ENCODE measurements at places on chromosomes 7 and 10.

GRCh38 chr7:23490357-23491135 lies 20.3 kb upstream of the IGF2BP3 start:
- peak; percentile 20 for DNase-seq

GRCh38 chr7:41131956-41132355 lies 570.9 kb downstream of the INHBA start:
- DNase-seq = no peak

GRCh38 chr7:101990811-101991418 lies 173.5 kb downstream of the CUX1 start:
- no peak for DNase-seq

GRCh38 chr10:110203500-110204455 lies 3.6 kb upstream of the MXI1 start:
- DNase-seq = no peak

DNA sequence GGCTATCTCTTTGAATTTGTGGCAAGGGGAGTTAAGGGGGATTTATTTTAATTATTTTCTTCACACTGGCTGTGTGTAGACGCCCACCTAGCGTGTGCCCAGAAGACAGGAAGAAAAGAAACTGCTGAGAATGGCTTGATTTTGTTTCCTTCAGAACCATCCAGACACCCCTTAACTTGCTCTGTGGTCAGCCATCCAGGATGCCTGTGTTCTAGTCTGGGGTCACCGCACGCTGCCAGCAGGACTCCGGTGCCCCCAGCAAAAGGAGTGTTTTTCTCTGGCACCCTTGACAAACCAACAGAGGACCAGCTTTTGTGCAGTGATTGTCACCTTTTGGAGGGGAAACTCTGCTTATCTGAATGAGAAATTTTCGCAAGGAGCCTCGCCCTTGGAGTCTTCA lies 5.3 kb downstream of the DDC start:
- DNase-seq = no peak

GRCh38 chr10:5573968-5574641 lies 49.3 kb downstream of the CALML3 start:
- DNase-seq = no peak

GRCh38 chr10:10794046-10794445 lies 223.6 kb upstream of the CELF2 start:
- no peak for DNase-seq

Data from NCI-H1092 treated with DMSO at 0.1 percent for 48 hours (cell line).